Liver (tissue), 10 donors: ENCODE measurements at places on chromosomes 5 and 9.

DNA sequence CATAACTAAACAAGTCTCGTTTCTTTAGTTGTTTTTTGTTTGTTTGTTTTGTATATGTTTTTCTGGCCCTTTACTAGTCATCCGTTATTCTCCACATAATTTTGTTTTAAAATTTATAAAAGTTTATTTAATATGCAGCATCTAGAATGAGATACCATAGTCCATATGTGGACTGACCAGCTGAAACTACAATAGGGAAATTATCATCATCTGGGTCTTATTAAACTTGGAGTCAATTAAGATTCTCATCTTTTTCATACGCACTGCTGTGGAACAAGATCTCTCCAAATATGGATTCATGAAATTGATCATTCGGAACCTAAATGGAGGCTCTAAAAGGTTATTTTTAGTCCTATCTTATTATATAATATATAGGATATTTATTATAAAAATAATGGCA, 99.3 kb downstream of the FGF1 start:
- DNase-seq = no peak

GRCh38 chr5:150528924-150529546, 21.1 kb downstream of the NDST1 start:
- no peak for DNase-seq

DNA sequence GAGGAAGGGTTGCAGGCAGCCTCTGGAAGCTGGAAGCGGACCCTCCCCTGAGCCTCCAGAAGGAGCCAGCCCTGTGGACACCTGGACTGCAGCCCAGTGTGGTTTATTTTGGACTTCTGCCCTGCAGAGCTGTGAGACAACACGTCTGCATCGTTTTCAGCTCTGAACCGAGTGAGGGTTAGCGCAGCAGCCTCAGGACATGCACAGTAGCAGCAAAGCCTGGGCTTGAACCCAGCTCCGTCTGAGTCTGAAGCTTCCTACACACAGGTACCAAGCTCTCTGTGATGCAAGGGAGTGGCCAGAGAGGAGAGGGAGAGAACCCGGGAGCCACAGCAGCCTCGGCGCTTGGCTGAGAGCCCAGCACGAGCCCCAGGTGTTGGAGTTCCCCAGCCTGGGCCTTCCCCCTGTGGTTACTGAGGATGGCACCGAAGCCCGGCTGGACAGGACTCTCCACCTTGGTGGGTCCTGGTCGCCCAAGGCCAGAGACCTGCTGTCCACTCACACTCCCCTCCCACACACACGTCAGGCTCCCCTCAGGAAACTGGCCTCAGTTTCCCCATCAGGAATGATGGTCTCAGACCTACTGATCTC, 128.2 kb downstream of the OLFM1 start:
- DNase-seq = peak; percentile 45

DNA sequence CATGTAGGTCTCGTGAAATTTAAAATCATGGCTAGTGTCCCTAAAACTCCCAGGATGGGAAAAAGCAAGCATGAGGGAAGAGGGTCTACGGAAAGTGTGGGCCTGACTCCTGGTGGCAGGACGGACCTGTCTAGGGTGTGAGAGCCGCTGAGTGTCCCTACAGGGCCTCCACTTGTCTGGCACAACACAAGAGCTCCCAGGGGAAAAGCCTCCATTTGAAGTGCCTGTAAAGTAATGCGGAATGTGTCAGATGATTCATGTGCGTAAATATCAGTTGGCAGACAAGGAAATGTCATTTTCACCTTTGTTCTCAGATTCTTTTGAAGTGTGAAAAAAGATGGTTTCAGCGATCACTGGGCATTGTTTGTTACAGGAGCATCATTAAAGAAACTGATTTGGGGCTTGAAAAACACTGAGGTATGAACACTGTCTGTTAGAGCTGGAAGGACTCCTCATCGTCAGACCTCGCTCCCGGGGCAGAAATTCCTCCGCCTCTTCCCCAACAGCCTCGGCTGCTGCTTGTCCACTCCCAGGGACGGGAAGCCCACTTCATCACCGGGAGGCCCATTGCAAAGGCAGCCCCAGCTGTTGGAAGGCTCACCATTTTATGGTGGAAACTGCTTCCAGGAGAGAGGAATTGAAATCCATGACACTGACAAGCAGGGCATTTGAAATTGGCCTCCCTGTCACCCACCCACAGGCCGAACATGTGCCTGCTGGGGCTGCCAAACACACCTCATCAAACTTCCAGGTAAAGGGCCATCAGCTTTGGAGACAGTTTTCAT, 240.8 kb downstream of the FSTL4 start:
- DNase-seq = peak; percentile 21

- no peak for DNase-seq
Measured at GRCh38 chr5:81553567-81554212, 159.8 kb upstream of the ACOT12 start.

DNA sequence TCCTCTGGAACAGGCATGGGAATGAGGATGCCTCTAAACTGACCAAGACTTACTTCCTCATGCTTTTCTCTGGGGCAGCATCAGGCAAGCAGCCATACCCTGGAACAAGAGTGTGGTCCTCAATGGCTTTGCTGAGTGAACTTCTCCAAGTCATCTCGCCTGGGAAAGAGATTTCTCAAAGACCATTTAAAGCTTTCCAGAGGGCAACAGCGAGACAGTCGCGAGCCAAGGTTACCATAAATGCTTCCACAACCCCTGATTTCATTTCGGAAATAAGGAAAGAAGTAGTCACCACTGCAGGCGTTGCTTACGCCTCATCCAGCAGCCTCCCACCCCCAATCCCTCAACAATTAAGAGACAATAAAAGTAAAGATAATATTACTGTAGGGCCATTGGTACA, 1.1 kb upstream of the SNCAIP start:
- DNase-seq = no peak

- peak; percentile 40 for DNase-seq
Measured at GRCh38 chr5:67268231-67269021, 71.8 kb upstream of the CD180 start.
